ENCODE measurements at places on chromosomes 13 and 19.

GRCh38 chr13:81106348-81106747 is 765.4 kb upstream of the SPRY2 start:
- no peak for DNase-seq

DNA sequence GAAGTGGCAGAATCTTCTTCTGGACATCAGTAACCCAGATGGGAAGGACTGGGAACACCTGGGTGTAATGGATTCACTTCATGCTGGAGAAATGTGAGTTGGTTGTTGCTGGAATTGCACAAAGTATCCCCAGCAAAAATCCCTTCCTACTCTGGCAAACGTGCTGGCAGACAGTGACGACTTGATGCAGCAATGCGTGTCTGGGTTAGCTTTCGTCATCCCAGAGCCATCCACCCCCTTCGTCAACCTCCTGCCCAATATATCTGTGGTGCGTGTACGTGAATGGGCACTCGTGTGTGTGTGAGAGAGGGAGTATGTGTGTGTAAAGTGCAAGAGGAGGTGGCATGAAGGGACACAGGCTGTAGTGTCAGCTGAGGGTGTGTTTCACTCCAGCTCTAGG is 70.9 kb downstream of the TM9SF2 start:
- no peak for DNase-seq

- peak; percentile 43 for DNase-seq
Observed at GRCh38 chr19:4732680-4733114, 9.1 kb upstream of the DPP9 start.

DNA sequence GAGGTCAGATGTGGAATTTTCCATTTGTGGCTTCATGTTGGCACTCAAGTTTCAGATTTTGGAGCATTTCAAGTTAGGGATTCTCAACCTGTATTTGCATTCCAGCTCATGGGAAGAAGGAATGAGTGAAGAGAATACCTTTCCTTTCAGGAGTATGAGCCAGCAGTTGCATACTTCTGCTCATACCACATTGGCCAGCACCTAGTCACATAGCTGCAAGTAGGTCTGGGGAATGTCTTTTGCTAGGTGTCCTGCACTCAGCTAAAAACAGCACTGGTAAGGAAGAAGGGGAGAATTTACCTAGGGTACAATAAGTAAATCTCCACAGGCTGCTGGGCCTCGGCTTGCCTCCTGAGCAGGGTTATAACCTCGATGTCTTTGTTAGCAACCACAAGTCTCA is 24.6 kb upstream of the ATP8A2 start:
- no peak for DNase-seq

- no peak for DNase-seq
Observed at GRCh38 chr13:25084096-25084495, 11.8 kb upstream of the PABPC3 start.

DNA sequence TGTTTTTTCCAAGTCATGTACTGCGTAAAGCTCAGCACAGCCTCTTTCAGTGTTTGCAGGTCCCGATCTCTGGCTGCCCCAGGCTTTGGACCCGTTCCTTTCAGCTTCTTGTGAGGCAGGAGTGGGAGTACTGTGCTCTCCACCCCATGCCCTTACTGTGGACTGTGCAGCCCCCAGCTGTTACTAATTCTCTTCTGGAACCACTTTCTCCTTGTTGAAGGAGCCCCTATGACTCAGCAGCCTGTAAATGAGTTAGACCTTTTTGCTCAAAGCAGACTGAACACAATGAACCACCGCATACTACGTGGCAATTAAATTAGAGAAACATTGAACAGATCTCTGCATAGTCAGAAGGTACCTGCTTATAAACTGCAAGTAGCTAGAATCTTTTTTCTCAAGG is 39.0 kb downstream of the SERTM1 start:
- peak; percentile 11 for DNase-seq

DNA sequence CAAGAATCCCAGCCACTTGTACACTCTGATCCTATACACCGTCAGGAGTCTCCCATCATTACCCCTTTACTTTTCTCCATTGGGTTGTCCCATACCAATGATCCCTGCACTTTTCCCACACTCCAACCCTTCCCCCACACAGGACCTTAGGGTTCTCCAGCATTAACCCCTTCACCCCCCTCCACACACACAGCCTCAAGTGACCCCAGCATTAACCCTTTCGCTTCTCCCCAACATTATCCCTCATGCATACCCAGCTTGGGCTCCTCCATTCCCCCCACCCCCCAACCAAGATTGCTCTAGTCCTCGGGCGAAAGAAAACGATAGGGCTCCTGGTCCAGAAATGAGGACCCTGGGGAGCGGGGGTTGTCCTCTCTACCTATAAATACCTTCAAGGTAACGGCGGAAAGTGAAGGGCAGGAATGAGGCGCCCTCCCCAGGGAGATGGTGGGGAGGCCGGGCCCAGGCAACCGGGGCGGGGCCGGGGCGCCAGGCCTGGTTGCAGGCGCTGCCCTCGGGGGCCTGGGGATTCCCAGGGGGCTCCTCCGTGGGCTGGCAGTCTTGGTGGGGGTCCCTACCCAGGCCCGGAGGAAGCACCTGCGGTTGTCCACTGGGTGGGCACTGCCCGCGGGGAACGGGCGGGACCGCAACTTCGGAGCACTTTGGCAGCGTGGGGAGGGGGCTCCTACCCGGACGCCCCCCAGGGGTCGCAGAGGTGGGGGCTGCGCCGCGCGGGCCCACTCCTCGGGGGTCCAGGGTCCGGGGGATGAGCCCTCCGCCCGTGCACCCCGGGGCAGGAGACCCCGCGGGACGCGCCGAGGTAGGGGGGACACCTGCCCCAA is 757 bp downstream of the WIZ start:
- no peak for DNase-seq

DNA sequence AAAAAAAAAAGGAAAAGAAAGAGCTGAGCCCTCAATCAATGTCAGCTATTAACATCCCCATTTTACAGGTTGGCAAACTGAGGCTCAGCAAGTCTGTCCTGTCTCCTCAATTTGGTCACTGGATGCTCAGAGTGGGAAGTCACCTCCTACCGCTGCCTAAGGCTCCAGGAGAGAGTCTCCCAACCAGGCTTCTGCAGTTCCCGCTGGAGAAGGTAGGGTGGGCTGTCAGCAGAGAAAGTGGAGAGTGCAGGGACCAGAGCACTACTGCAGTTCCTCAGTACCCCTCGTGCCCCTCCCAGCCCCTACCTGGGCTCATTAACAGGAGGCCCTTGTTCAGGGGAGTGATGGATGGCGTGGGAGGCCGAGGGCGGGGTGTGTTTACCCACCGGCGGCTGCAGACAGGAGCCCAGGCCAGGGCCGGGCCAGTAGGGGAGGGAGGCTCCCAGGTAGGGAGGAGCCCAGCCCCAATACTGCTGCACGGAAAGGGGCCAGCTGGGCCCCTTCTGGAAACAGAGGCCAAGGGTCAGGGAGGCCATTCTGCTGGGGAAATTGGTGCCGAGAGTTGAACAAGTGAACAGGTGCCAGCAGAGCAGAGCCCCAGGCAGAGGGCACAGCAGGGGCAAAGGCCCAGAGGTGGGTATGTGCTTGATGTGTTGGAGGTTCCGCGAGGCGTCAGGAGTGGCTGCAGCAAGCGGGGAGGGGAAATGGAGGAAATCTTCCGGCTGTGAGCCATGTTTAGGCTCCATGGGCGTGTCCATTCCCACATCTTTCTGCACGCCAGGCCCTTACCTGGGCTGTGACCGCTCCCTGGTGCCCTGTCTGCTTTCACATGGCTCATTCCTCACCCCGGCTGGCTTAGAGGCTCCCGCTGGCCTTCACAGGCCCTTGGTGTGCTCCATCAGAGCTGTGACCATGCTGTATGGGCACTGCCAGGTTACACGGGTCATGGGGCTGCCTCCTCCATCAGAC is 7.6 kb upstream of the COMP start:
- no peak for DNase-seq

- no peak for DNase-seq
Observed at GRCh38 chr19:4067396-4068046, 822 bp upstream of the ZBTB7A start.

DNA sequence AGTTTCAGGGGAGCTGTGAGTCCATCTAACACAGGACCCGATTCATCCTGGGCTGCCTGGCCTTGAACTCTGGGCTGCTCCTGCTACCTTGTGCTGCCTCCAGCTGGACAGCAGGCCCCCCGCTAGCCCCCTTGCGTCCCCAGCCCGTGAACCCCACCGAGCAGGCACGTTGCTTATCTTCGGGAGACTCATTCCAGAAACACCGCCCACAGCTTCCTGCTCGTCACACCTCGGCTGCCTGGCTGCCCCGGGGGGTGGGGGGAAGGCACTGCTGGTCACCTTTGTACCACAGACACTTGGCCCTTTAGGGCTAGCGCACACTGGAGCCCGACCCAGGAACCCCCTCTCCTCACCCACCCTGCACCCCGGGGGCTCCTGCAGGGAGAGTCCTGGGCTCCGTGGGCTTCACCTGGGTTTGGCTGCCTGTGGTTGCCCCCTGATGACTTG is 48.1 kb downstream of the CRTC1 start:
- no peak for DNase-seq

DNA sequence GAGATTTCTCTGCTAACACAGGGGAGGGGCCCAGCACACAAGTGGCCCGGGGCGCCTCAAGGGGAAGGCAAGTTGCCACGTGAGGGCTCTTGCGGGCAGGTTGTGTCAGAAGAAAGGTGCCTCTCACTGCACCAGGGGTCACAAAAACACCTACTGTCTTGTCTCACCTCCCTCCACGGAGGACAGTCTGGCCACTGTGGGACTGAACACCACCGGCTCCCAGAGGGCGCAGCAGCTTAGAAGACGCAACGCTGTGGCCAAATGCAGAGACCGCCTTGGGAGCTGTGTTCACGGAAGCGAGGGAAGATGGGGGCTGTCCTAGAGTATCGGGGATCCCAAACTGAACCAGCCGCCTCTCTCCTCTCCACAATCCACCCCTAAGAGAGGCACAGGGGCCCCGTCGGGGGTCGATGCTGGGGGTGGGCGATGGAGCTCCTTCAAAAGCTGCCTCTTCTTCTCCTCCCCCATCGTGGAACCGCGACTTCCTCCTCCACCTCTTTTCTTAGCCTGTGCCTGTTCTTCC is 177.5 kb downstream of the FOXO1 start:
- DNase-seq: no peak

DNA sequence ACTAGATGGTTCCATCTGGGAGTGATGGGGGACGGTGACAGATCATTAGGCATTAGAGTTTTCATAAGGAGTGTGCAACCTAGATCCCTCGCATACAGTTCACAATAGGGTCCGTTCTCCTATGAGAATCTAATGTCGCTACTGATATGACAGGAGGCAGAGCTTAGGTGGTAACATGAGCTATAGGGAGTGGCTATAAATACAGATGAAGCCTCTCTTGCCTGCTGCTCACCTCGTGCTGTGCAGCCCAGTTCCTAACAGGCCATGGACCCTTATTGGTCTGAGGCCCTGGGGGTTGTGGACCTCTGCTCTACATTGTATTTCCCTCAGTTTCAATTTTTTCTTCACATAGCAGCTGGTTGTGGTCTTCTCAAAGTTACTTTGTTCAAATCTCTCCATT is 56.5 kb downstream of the CDK8 start:
- no peak for DNase-seq

- DNase-seq: no peak
Observed at GRCh38 chr19:12695514-12695913, 917 bp downstream of the FBXW9 start.

Data from mammary epithelial cell (primary cell).